Stimulated activated CD8-positive, alpha-beta memory T cell treated with anti-CD3 and anti-CD28 coated beads, Interleukin-7, amount 100 ng/mL, for 1 hour (primary cell): ENCODE measurements at places on chromosomes 12 and 14.
A peak's percentile ranks its signal among the peaks of the same experiment; 100 is the strongest.

DNA sequence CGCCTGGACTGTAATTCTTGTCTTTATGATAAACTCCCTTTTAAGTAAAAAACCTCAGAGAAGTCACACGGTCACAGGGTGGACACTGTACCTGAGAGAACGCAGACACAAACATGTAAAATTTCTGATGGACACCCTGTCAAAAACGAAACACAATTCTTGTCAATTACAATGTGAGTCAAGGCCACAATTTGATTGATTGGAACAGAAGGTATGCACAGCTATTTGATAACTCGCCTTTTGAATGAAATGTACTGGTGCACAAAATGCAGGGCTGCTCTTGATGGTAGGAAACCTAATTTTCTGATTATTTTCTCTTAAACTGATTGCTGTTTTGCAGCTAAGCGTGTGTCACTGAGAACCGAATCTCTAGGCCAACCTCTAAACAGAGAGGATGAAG is 9.2 kb downstream of the DNAH10 start:
- no peak for DNase-seq

DNA sequence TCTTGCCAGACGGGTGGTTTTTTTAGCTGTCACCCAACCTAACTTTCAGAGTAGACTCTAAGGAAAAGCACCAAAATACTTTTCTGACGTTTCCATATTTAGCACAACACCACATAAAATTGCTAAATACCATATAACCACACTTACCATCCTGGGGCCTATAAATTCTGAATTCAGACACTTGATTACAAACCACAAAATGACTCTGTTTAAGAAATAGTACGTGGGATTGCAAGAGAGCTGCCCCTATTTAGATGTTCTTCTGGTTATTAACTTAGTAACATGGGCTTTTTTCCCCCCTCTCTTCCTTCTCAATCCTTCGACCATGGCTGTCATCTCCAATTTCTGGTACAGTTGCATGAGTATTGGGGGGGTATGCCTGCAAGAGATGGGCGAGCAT is 287.7 kb downstream of the BMP4 start:
- DNase-seq = no peak

GRCh38 chr12:129911428-129912049 is 7.7 kb upstream of the TMEM132D start:
- DNase-seq = no peak

DNA sequence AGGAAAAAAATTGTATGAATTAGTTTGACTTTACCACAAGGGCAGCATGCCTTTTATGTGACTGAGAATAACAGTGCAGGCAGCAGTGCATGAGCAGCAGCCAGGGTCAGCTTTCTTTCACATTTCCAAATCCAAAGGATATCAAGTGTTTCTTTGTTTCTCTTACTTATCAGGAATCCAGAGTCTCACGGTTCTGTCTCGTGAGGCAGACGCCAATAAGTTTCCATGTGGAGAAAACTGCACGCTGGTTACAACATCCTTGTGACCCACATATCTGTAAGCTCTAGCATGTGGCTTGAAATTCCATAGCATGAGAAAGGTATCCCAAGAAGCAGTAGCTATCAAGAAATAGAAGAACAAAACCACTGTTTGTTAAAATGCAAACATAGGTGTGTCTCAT is 27.6 kb downstream of the GALNT4 start:
- DNase-seq = no peak

DNA sequence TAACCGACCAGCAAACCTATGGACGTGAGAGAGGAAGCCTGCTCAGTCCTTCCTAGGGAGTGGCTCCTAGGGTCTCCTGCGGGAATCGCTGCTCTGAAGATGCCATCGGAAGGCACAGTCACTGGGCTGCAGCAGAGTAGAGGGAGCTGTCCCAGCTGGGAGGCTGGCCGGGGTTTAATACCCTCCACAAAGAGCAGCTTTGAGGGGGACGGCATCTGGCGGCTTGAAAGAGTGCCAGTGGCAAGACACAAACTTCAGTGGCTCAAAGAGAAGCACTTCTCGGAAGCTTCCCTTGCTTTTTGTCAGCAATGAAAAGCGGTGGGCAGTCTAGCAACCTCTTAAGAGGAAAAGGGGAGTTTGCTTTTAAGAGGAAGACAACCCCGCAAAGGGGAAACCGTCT is 114.6 kb downstream of the TMEM132C start:
- no peak for DNase-seq

- DNase-seq = no peak
Measured at GRCh38 chr14:65170318-65170717, 68.0 kb upstream of the MAX start.

GRCh38 chr12:51205350-51205749 is 12.5 kb downstream of the POU6F1 start:
- no peak for DNase-seq

- no peak for DNase-seq
Measured at GRCh38 chr12:46770501-46771183, 55.2 kb downstream of the SLC38A4 start.

DNA sequence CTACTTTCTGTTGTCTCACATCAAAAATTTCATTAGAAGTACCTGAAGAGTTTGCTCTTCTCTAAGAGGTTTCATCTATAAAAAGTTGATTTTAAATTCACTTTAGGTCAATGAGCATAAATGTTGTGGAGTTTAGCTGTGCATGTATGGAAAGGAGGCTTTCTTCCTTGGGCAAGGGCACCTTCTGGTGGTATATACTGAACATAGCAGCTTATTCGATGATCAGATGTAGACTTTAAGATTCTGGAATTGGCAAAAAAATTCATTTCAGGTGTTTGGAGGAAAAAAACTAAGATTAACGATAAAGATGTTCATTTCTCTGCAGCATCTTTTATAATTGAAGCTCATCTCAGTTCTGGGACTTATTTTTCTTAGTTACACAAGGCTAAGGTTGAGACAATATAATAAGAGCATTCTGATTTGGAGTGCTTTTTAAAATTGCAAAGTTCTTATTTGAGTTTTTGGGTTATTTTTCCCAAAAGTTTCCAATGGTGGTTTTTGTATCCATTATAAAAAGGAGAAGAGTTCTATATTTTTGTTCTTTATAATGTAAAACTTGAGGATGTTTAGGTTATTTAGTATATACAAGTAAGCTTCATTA is 46.8 kb downstream of the TMEM117 start:
- no peak for DNase-seq

DNA sequence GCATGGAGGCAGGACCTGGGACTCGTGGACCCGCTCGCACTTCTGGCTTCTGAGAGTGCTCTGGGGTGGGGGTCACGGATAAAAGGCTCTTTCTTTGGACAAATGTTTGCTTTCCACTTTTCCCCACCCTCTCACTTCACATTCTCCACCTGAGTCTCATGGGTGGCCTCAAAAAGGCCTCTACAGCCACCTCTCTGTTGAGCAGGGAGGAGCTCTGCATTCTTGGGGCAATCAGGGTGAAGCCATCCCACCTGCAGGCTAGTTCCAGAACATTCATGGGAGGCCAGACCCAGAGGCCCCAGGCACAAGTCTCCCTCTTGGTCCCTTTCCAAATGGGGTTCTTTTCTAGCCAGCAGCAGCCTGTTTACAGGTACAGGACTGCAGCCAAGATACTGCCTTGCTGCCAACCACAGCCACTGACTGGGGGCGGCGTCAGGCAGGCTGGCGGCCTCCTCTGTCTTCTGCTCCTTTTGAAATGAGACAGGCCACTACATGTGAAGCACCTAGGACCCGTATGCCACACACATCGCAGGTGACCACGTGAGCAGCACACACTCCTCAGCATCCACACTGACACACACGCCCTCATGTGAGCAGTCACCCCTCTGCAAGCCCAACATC is 18.2 kb upstream of the CEBPE start:
- no peak for DNase-seq

GRCh38 chr12:16766736-16767135 is 160.8 kb upstream of the LMO3 start:
- DNase-seq = no peak

GRCh38 chr12:51923506-51924365 is 16.4 kb downstream of the ACVRL1 start:
- DNase-seq = peak; percentile 16

- DNase-seq = no peak
Measured at GRCh38 chr12:54561164-54561563, 11.8 kb downstream of the PDE1B start.

DNA sequence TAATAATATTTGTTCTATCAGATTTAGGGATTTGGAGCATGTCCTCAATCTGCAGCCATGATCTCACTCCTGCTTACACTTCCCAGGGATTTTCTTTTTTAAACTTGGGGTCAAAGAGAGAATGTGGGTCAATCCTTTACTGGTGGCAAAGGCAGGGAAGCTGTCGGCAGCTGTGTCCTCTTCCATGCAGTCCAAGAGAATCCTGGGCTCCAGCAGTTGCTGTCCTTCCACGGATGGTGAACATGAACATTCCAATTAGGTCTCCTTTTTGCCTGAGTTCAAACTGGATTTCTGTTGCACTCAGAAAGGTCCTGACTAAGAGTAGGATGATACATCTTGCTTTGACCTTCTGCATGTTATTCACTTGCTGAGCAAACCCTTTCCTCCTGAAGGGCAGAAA is 73.9 kb downstream of the ARL6IP4 start:
- DNase-seq = no peak
